AML-193 (cell line): ENCODE measurements at places on chromosomes 3 and 15.

GRCh38 chr3:160402221-160403027, 3.0 kb downstream of the SMC4 start:
- no peak for DNase-seq

DNA sequence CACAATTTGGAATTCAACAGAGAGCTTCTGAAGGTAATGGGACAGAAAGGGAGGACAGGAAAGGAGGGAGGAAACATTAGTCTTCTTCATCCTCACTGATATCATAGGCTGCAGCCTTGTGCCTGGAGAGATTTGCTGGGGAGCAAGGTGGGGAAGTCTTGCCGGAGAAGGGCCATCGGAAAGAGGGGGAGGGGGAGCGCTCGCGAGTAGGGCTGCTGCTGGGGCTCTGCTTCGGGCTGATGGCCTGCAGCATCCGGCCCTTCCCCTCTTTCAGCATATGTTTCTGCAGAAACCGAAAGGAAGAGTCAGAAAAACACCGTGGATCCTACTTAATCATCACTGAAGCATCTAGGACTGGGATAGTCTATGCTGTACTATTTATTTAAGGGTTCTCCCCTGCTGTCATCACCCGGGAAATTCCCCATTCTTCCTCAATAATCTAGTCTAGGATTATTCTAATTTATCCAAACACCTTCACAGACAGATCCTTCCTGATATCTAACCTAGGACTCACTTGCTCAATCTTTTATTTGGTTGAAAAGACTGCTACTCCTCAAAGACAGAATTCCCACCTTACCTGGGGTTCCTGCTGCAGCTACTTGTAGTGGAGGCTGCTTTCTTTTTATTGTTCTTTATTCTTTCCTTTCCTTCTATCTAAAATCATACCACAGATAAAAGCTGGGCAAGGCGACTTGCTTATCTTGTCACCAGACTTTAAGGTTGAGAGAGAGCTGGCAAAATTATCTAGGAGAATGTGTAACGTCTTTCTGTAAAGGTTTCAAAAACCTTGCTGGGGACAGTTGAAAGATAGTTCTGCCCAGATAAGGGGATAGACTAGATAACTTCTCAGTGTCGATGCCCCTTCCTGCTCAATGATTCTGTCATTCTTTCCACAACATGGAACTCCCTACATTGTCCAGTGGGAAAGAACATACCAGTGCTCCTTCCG, 22.6 kb downstream of the SLC51A start:
- DNase-seq = no peak

DNA sequence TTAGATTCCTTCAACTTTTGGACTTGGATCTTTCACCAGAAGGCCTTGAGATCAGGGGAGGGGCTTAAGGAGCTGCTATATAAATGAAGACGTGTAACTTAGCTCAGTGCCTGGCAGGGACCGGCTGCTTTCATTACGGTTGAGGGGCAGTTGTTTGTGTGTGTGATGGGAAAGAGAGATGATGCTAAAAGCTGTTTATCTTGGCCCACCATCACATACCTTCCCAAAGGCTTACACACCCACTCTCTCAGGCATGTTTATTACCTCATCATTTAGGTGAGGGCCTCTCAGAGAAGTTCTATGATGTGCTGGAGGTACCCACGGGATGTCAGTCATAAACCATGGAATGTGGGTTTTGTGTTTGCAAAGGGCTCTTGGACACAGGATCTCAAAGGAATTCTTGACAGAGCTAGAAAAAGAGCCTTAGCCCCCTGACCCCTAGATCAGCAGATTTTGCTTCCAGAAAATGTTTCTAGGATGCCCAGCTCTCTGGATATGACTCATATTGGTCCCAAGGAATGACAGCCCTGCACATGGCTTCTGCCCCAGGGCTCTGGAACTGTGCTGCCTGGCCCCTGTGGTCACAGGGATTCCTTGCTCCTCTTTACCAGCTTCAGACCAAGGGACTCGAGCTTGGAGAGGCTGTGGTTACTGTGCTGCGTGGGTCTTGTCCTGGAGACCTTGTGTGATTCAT, 15.9 kb upstream of the SMAD3 start:
- DNase-seq = no peak

- DNase-seq = no peak
Measured at GRCh38 chr3:108461661-108462111, 48.7 kb downstream of the MYH15 start.

- DNase-seq = peak; percentile 31
Measured at GRCh38 chr15:40279437-40280141, 3.3 kb downstream of the ANKRD63 start.

GRCh38 chr3:181328346-181328745, 338.8 kb upstream of the DNAJC19 start:
- DNase-seq = no peak

GRCh38 chr3:15630646-15631350, 29.3 kb downstream of the BTD start:
- DNase-seq = no peak

- DNase-seq = no peak
Measured at GRCh38 chr15:92896561-92896960, 3.6 kb upstream of the CHD2 start.

DNA sequence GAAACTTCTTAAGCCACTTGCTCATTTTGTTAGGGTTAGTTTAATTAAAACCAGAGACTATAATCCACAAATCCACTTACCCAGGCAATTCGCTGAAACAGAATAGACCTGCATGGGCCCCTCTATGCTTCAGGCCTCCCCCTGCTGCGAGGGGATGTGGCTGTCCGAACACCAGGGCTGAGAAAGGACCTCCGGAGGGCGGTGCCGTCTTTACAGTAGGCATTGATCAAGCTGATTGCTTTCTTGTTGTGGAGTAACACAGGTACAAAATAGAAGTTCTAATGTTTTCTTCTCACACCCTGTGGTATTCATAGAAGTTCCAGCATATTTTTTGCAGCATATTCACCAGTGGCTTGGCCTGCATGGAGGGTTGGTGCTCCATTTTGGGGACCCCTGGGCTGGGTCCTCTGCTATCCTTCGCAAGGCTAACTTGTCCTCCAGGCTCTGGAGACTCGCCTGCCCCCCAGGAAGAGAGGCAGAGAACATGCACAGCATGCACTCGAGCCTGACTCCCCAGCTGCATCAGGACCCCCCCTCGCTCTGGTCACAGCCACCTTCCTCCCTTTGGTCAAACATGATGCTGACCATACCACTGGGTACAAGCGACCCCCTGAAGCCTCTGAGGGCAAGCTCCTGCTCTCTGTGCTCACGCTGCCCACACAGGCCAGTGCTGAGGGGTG, 55.3 kb downstream of the TPRA1 start:
- no peak for DNase-seq

DNA sequence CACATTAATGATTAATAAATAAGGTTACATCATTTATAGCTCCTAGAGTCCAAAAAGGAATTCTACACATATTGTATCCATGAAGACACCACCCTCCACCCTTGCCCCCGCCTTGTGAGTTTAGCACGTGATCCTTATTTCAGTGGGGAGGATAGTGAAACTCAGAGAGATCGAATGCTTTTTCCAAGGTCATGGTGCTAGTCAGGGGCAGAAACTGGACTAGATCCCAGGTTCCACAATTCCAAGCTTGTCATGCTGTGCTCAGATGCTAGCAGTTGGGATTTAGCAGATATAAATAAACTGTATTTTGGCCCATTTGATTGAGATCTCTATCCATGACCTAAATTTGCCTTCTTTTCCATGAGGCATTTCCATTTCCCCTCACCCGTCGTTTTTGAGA, 227.4 kb upstream of the THRB start:
- DNase-seq = no peak

- DNase-seq = no peak
Measured at GRCh38 chr3:54510506-54510905, 388.2 kb downstream of the CACNA2D3 start.
